ENCODE measurements at places on chromosomes 11 and 22. TPM values are rescaled to one million over a fixed set of nuclear protein-coding genes. Genes with fewer than 3 reads are reported as not detected.

DNA sequence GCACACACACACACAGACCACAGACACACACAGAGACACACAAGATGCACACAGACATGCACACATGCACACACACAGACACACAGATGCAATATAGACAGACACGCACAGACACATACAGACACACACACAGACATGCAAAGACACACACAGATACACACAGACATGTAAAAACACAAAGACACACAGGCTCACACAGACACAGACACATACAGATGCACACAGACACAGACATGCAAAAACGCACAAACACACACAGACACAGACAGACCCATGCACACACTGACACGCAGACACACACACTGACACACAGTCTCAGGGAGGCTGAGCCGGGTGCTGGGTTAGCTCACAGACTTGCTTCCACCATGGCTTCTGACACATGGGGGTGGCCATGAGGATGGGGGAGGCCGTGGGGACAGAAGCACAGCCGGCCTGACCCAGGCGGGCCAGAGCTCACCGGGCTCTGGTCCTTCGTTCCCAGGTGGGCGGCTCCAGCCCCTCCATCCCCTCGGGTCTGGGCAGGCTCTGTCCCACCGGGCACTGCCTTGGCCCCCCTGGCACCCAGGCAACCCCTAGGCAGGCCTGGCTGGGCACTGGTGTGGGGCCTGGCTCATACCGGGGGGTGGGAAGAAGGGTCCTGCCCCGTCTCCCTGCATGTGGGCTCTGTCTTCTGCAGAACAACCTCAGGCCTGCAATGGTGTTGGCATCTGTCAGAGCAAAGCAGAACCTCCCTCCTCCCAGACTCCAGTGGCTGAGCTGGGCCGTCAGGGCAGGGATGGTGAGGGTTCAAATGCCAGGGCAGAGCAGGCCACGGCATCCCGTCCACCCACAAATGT, 1489.5 kb downstream of the BRD1 start:
- DNase-seq = no peak

DNA sequence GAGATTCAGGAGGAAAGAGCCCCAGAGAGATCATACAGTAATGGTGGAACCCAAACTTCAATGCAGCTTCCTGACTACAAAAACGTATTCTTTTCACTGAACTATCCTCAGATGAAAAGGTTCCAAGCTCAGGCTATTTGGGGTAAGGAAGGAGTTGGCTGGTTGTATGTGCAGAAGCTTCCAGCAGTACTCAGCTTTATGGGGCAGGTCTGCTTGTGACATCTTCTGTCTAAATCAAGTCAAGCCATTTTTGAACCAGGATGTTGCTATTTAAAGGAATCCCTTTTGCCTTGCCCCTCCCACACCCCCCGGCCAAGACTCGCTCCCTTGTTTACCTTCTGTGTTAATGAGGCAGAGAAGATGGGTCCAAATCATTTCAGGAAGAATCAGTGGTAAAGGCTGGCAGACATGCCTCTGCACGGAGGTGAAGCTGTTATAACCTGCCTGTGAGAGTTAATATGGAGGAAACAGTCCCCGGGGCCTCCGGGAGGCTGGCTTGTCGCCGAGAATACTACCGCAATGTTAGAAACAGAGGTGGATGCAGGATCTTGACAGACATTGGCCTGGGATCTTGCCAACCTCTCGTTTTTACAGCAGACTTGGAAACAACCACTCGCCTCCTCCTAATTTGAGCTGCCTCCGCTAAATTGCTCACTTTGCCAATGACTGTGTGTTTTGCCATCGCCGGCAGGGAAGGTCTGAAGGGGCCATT, 45.4 kb downstream of the TIMP3 start:
- no peak for DNase-seq

DNA sequence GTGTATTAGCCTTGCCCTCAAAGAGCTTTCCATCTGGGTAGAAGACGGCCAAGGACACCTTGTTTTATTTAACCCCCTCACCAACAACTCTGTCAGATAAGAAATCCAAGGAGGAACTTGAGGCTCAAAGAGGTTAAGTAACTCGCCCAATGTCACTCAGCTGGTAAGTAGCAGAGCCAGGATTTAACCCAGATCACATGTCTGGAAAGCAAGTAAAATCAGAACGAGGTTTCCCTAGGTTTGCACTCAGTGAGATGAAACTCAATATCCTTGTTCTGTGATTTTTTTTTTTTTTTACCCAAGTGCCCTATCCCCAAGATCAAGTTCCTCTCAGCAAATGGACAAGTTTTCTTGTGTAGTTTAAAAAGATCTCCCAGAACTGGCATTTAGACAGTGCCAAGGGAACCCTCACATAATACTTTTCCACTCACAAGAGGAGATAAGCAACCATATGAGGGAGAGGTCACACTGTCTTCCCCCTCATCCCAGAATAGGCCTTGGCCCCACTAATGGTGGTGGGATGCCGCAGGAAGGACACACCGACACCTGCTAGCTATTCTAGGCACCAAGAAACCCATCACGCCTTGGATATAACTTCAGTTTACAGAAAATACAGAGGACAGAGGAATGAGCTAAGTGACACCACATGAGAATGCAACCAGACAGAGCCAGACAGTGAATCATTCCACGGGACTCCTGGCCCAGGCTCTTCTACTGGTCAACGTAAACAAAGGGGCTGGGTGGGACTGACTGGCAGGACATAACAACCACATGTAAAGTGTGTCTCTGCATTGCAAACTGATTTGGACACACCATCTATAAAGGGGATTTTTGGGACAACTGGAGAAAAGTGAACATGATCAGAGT, 8.6 kb upstream of the ARAP1 start:
- DNase-seq = no peak

GRCh38 chr11:5929571-5930368, 12.3 kb upstream of the OR56A3 start:
- DNase-seq = no peak

The MMP3 gene
- total RNA-seq = not detected

Measured in B cell (primary cell).